Right ventricle myocardium inferior (tissue), 1 donor: ENCODE measurements at places on chromosomes 13 and 19.

GRCh38 chr13:23570099-23570920 lies at the start of gene TNFRSF19:
Gene TNFRSF19, plus strand, starts transcription at chr13:23570412. Its CDS starts 19,772 bp downstream, at chr13:23590184.
- DNase-seq, result no peak

DNA sequence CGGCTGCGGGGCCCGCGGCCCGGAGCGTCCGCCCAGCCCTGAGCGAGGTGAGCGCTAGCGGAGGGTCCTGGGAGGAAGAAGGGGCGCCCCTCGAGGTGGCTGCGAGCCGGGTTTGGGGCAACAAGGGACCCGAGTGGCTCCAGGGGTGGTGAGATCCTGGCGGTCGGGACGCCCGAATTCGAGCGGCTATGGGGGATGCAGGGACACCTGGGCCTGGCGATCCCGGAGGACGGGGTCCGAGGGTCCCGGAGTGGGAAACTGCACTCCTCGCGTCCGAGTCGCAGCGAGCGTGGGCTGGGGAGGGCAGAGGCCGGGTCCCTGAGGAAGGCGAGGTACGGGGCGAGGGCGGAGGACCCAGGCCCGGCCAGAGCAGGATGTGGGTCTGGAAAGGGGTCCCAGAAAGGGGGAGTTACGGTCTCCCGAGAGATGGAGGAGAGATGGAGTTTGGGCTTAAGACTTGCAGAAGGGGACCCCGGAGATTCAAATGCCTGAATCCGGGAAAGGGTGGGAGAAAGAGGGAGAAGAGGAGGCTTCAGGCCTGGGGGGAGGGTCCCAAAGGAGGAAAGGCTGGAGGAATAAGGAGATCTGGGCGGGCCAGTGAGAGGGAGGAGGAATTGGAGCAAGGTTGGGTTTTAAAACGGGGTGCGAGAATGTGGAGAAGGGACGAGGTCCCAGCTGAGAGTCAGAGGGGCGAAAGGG lies 542 bp downstream of the CACNG7 start:
- DNase-seq, result no peak

DNA sequence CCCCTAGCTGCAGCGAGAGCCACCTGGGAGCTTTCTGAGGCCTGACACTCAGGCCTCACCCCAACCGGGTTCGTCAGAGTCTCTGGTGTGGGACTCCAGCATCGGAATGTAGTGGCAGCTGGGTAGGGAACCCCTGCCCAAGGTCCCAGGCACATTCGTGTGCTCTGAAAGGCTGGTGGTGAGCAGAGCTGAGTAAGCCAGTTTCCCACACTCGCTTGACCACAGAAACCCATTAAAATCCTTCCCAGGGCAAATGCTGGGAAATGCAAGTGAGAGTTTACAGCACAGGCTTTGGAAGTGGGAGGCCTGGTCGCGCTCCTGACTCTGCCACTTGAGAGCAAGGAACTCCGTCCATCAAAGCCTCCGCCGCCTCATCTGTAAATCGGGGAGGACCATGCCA lies 4.2 kb downstream of the TRAPPC6A start:
- no peak for DNase-seq

DNA sequence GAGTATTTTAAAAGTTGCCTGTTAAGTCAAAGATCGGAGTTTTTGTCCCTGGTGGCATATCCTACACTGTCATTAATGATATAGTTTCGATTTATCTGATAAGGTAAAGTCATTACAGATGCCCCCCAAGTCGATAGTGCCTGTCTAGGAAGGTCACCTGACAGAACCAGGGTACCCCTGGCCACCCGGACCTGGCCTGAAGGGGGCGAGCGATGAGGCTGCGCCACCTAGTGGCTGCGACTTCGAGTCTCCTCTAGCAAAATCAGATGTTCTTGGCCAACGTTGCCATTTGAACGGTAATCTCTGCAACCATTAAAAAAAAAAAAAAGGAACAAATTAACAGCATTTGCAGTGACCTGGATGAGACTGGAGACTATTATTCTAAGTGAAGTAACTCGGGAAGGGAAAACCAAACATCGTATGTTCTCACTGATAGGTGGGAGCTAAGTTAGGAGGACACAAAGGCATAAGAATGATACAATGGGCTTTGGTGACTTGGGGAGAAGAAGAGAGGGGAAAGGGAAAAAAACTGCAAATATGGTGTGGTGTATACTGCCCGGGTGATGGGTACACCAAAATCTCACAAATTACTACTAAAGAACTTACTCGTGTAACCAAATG lies 565.1 kb downstream of the LIG4 start:
- DNase-seq, result peak; percentile 64

DNA sequence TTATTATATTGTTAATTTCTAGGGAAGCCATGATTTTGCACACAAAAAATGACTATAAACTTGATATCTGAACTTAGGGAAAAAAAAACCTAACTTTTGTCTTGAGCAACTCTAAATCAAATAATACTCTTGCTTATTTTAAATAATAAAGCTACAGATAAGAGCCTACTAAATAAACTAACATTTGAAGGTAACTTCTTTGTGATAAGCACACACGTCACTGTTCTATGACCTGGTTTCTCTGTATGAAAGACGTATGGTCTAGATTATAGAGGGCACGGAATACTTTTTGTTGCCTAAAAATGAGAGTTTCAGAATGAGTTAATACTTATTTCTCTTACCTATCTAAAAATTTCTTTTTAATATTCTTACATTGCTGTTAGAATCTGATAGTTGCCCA lies 603.2 kb downstream of the DCT start:
- no peak for DNase-seq

DNA sequence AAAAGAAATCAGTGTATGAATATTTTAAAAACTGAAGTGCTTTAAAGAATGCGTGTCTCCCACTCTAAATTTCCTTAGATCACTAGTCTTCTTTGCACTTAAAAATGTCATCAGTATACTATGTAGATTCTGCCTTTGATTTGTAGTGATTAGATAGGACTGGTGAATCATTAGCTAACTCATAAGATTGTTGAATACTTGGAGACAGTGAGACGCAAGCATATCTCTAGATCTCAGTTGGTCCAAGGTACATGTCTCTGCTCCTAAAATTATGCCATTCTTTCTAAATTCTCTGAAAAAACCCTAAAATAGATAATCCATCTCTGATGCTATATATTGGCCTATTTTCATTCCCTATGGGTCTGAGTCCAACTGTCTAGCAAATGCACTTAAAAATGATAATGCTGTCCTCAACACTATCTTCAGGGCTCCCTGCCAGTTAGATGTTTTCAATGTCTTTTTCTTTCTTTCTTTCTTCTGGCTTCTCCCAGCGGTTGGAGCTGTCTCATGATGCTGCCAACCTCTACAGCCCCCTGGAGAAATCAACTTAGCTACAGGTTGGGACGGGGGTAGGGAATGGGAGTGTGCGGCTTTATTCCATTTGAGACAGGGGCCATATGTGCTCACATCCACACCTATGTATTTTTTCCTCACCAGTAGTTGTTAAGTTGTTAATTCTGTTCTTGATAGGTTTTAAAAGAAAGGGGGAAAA lies 301.0 kb downstream of the NDFIP2 start:
- DNase-seq, result peak; percentile 47

- DNase-seq, result no peak
These were observed 1886.1 kb downstream of the PCDH9 start for GRCh38 chr13:65343898-65344663.

DNA sequence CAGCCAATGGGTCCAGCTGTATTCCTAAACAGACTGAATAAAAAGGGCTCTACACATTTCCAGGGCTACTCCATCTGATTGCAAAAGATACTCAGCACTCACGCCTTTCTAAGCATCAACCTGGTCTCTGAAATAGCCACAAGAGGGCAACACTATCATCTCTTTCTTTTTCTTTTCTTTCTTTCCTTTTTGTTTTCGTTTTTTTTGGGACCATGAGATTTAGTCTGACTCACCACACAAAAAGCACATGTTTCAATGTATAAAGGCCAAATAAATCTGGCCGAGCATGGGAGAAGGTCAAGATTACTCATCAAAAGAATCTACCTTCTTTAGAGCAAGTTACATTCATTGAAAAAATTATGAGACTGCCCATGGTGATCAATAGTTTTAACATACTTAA lies 805.6 kb upstream of the ARGLU1 start:
- DNase-seq, result no peak

DNA sequence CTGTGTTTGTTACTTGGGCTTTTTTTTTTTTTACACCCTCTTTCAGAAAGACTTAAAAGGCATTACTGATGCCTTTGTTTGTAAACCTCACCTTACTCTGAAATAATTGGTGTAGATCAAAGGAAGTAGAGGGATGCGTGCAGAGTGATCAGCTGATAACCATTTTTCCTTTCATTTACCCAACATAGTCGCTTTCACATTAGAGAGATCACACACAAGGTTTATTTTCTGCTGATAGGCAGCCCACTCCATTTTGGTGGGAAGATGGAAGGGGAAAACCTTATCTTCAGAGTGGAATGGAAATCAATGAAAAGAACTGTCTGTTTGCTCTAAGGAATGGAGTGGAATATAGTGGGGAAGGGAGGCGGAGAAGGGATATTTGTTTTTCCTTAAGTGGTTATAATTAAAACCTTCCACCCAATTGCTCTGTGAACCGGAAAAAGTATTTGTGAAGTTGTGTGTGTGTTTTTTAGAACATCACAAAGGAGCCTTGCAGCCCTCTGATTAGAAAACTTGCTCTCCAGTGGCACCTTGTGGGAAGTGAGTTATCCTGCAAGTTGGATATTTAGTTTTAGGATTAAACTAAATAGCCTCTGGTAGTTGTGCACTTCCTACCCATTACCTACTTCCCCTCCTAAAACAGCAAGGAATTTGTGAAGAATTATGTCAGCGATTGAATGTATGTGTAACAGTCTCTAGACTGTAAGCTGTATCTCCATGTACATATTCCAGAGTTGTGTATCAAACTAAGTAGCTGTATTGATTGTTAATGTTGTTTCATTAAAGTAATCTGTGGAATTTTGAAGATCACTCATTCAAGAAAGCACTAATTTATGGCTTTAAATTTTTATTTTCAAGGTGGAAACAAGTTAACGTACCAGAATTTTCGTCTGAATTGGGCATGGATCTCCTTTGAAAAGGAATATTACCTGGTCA lies 76.8 kb downstream of the FREM2 start:
- DNase-seq, result no peak

- DNase-seq, result no peak
These were observed 1.8 kb upstream of the DMPK start for GRCh38 chr19:45784096-45784495.

DNA sequence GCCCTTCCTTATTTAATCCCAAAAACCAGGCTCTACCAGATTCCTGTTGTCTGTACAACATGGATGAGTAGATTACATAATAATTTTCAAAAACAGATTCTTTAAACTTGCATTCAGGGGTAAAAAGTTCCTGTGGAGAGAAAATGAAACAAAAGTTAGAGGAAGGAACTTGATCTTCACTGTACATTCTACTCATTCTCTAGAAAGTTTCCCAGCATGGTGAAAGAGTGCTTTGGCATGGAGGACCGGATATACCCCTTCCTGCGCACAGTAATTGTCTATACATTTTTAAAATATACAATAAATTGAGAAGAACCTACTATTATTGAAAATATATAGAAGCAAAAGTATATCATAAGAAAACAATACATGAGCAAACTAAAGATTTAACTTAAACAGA lies 274.2 kb downstream of the ITGBL1 start:
- DNase-seq, result no peak

- DNase-seq, result no peak
These were observed 9.2 kb downstream of the PAN3 start for GRCh38 chr13:28147495-28147894.

DNA sequence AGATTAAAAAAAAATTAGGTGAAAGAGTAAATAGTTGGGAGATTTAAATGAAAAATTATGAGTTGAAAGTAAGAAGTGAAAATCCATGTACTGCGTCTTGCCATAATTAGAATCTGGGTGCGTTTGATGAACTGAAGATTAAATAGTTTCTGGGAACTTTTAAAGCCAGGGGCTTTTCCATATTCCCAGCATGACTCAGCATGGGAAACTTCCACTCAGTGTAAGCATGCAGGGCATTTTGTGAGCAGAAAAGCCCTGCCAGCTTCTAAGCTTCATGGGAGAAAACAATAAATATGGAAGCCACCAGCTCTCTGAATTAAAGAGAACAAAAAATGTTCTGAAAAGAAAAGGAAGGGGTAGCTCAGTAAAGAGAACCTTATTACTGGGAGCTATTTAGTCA lies 62.0 kb upstream of the EDNRB start:
- no peak for DNase-seq

- no peak for DNase-seq
These were observed 2.6 kb downstream of the TPRX2 start for GRCh38 chr19:47861630-47862029.

DNA sequence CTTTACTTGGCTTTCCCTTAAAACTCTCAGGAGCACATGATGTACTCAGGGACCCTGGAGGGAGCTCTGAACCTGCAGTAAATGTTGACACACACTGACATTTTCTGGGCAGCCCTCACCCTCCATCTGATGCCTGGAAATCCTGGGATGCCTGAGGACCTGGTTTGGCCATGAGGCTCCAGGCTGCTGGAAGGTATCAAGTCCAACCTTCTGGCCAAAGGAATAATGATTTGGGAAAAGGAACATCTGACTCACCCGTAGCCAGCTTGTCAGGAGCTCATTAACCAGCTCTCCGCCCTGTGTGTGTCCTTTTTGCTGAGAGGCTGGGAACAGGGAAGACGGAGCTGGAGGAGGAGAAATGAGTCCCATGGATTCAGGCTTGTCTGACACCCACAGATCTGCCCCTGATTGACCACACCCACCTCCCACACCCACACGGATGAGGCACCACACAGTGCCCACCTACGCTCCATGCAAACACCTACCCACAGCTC lies 10.3 kb downstream of the ZNF558 start:
- no peak for DNase-seq

DNA sequence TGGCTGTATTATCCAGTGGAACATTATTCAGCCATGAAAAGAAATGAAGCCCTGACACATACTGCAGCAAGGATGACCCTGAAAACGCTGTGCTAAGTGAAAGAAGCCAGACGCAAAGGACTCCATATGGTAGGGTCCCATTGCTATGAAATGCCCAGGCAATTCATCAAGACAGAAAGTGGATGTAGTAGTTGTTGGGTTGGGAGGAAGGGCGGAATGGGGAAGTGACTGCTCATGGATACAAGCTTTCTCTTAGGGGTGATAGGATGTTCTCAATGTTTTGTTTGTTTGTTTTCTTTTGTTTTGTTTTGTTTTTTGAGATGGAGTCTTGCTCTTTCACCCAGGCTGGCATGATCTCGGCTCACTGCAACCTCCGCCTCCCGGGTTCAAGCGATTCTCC lies 11.1 kb upstream of the CEACAM16 start:
- no peak for DNase-seq

DNA sequence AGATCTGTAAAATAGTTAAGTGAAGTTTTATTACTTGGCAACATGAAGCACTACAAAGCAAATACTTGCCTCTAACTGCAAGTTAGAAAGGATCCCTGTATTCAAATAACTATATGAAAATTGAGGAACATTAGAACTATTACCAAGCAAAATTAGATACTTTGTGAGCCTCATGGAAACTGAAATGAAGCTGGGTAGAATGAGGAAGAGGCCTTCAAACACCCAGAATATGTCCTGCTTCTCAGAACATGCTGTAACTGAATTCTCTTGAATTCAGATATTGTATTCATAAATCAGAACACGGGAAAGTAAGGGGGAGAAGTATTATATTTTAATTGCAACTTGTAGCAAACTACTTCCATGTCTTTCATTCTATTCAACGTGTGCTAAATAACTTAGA lies 947.9 kb downstream of the PCDH17 start:
- DNase-seq, result no peak
